ENCODE measurements at places on chromosomes 7 and 10.

DNA sequence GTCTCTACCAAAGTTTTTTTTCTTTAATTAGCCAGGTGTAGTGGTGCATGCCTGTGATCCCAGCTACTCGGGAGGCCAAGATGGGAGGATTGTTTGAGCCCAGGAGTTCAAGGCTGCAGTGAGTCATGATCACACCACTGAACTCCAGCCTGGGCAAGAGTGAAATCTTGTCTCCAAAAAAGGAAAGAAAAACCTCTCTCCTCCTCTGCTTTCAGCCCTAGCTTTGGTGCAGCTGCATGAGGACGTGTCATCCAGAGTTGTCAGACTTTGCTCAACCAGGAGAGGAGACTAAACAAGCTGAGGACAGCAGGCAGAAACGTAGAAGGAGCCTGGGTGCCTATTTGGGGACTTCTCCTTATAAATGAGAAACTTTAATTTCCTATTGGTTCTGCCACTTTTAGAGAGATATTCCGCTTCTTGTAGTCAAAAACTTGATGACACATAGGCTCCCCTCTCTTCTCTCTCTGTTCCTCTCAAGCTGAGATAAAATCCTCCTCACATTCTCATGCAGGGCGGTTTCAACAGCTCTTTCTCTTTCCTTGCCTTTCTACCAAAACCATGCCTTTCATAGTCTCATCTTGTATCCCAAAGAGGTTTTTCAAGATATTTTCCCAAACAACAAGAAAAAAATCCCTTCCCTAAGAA is 205.4 kb downstream of the ARHGAP12 start:
- DNase-seq, result no peak

GRCh38 chr7:95886501-95887090 is 114.2 kb downstream of the DYNC1I1 start:
- DNase-seq, result no peak

DNA sequence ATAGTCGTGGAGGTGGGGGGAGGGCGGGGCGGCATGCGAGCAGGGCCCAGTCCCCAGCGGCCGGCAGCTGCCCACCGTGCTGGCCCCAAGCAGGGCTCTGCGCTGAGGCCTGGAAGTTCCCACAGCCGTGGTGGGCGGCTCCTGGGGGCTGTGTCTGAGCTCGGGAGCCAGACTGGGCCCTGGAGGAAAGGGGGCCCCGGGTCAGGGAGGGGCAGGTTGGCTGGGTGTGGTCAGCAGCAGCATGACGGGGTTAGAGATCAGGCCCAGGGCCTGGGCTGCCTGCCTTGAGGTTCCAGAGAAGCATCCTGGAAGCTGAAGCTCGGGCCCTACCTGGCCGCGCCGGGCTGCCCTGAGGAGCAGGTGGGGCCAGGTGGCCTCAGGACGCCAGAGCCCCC is 22.1 kb downstream of the GET4 start:
- no peak for DNase-seq

DNA sequence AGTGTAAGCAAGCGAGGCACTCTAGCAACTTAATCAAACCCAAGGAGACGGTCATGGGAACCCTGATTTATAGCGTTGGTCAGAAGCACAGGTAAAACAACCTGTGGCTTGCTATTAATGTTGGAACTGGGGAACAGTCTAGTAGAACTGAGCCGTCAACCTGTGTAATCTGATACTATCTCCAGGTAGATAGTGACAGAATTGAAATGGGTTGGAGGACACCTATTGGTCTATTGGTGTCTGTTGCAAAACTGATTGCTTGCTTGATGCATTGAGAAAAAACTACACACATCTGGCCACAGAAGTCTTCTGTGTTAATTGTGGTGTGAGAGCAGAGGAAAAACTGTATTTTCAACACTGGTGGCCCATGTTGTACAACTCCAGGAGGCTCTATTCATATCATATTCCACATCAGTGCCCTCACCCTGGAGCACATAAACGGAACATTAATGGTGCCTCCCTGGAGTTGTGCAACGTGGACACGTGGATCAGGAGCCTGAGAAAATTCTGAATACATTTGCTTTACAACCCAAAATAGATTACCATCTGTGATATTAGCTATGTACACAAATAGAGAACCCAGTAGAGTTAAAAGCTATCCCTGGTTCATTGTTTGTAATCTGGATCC is 112.2 kb downstream of the MYO3A start:
- DNase-seq, result no peak

DNA sequence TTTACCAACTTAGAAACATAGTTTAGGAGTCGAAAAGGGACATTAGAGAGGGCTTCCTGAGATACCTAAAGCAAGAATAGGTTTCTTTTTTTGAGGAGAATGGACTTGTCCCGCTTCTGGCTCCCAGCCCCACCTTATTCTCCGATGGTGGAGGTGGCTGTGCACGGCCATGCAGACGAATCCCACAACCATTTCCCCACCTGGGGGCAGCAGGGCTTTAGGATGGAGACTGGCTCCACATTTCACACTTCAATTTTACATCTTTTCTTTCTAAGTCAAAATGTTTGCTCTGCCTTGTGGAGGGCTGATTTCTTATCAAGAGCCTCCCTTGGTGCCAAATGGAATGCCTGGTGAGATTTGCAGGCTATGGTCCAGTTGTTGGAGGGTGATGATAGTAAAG is 118.5 kb downstream of the GLRX3 start:
- DNase-seq, result no peak

GRCh38 chr7:151394076-151395035 is 15.5 kb downstream of the WDR86 start:
- peak; percentile 39 for DNase-seq

- DNase-seq, result peak; percentile 74
Observed at GRCh38 chr7:151448261-151449252, 8.6 kb upstream of the CRYGN start.

DNA sequence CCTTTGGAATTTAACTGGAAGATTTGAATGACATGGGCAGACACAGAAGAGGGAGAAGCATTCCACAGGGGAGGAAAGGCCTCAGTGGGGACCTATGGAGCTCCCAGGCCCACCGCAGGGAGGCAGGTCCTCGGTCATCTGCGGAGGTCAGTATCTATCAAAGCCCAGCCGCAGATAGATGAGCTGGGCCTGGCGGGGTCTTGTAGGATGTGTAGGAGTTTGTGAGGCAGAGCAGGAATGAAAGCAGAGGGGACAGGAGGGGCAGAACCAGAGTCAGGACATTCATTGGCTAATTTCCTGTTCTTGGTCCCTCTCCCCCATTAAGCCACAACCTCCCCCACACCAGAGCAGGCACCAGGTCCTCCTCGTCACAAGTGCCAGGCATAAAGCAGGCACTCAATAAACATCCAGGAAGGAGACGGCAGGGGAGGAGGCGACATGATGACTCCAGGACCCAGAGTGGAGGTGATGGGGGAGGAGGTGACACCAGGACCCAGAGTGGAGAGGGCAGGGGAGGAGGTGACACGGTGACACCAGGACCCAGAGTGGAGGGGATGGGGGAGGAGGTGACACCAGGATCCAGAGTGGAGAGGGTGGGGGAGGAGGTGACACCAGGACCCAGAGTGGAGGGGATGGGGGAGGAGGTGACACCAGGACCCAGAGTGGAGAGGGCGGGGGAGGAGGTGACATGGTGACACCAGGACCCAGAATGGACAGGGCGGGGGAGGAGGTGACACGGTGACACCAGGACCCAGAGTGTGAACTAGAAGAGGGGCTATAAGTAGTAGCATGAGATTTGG is 83.7 kb upstream of the PDGFA start:
- DNase-seq, result no peak

- no peak for DNase-seq
Observed at GRCh38 chr10:48411510-48411909, 105.0 kb downstream of the MAPK8 start.

- no peak for DNase-seq
Observed at GRCh38 chr7:3860932-3861331, 559.9 kb downstream of the SDK1 start.

GRCh38 chr7:45689011-45689796 is 115.0 kb downstream of the ADCY1 start:
- no peak for DNase-seq

GRCh38 chr7:156999958-157000726 is 10.3 kb downstream of the MNX1 start:
- DNase-seq, result no peak

DNA sequence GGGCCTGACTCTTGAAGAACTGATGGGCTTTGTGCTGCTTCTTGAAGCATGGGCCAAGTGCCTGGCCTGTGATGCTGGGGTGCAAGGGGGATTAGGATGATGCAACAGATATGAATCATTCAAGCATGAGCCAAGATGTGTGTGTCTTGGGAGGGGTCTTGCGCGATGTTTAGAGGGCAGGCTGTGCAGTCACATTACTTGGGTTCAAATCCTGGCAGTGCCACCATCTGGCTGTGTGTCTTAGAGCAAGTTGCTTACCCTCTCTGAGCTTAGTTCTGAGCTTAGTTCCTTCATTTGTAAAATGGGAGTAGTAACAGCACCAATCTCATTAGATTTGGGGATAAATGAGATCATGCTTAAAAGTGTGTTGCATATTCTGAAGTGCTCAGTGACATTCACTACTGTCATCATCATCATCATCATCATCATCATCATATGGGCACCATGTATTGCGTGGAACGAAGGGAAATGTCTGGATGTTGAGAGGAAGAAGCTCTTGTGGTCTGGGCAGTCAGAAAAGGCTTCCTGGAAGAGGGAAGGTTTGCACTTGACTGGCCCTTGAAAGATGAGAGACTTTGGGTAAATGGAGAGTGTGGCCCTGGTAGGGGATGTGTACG is 9.3 kb downstream of the UNC5B start:
- DNase-seq, result no peak

DNA sequence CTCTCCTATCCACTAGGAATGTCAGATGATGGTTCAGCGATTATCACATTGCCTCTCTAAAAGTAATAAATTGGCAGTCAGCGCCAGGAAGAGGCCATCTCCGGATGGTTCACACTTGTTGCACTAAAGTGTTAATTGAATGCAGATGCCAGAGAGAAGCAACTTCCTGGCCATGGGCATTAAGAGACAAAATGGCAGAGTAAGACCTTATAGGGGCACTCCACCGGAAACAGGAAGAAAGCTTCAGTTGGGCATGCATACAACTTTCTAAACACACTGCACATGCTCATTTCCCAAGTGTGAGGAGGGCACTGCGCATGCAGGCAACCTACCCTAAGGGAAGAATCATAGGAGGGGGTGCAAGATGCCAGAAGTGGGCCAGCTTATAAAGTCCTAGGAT is 71.7 kb upstream of the AUTS2 start:
- no peak for DNase-seq

- DNase-seq, result peak; percentile 17
Observed at GRCh38 chr10:131199646-131200045, 111.9 kb downstream of the TCERG1L start.

DNA sequence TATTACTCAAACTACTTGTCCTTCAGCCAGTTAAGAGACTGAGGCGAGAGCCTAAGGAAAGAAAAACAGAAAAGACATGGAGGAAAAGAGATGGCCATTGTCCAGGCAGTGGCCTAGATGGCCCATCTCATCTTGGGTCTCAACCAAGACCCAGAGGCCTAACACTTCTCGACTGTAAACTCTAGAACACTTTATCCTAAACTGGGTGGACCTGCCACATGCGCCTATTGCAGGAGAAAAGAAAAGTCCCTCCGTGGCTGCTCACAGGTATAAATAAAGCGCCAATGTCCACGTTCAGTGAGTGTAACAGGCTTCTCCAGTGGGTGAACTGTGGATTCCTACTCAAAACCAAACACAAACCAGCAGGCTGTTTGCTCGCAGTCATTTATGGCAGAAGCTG is 92.7 kb upstream of the DDC start:
- DNase-seq, result no peak

DNA sequence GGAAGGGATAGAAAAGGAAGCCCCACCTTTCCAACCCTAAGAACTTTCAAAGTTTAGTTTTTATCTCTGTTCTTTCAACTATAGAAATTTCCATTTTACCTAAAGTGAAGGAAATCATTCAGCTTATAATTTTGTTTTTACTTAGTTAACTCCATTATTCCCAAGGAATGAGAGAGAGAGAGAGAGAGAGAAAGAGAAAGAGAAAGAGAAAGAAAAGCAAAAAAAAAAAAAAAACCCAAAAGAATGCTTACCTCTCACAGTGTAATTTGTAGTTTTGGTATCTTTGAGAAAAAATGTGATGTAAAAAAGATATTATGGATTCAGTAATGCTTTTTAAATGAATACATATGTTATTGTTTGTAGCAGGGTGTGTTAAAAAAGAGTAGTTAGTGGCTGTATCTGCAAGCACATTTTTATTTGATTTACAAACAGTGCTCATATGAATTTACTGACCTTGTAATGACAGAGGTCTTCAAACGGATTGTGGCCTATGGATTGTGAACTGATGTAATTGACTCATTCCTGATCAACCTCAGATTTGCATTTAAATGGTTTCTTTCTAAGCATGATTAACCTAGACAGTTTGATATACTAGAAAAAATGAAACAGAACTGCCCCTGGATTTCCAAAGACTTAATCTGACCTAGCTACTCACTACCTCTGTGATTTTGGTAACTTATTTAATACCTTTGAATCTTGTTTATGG is 64.9 kb downstream of the LCOR start:
- DNase-seq, result no peak

GRCh38 chr7:71560354-71560995 is 428.5 kb downstream of the GALNT17 start:
- DNase-seq, result no peak

- no peak for DNase-seq
Observed at GRCh38 chr10:71131096-71131495, 81.3 kb upstream of the UNC5B start.

DNA sequence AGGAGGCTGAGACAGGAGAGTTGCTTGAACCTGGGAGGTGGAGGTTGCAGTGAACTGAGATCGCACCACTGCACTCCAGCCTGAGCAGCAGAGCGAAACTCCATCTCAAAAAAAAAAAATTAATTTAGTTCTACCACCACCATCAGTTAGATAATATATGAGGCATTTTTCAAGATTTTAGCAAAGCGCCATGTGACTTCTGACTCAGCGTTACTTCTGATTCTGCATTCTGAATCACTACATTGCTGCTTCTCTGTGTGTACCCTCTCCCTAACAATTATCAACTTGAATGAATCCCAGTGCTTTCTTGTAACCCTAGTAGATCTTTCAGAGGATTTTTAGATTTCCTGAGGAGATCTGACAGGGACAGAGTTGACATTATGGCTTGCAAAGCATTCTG is 176.8 kb upstream of the SORCS1 start:
- DNase-seq, result no peak

- no peak for DNase-seq
Observed at GRCh38 chr7:133609806-133610205, 356.9 kb downstream of the EXOC4 start.

GRCh38 chr10:8416760-8417159 is 362.3 kb downstream of the GATA3 start:
- no peak for DNase-seq

GRCh38 chr7:85928500-85928899 is 715.2 kb upstream of the GRM3 start:
- DNase-seq, result no peak

DNA sequence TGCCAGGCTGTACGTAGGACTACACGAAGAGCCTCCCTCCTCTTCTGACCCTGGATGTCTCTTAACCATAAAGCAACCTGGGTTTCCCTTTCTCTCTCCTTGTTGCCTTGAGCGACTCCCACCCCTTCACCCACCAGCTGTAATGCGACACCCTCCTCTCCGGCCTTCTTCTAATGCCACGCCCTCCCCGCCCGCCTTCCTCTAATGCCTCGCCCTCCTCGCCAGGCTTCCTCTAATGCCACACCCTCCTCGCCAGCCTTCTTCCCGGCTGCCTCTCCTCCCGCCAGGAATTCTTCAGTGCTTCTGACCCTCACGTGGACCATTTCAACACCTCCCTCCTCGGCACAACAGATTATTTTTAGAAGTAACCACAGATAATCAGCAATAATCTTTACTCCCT is 348.5 kb upstream of the SHH start:
- no peak for DNase-seq

- no peak for DNase-seq
Observed at GRCh38 chr10:127193125-127193524, 3.3 kb downstream of the INSYN2A start.
